Jurkat, Clone E6-1 (cell line): ENCODE measurements at places on chromosomes 13 and 19.
A peak's percentile ranks its signal among the peaks of the same experiment; 100 is the strongest.

- DNase-seq, result no peak
Observed at GRCh38 chr13:73842626-73843025, 291.6 kb downstream of the KLF12 start.

GRCh38 chr13:67062160-67062559 is 168.0 kb downstream of the PCDH9 start:
- no peak for DNase-seq

GRCh38 chr13:99926014-99926731 is 45.4 kb downstream of the ZIC5 start:
- no peak for DNase-seq

- DNase-seq, result no peak
Observed at GRCh38 chr13:112220296-112220875, 153.4 kb downstream of the SOX1 start.

- no peak for DNase-seq
Observed at GRCh38 chr13:44429311-44429710, 55.7 kb downstream of the SERP2 start.

- no peak for DNase-seq
Observed at GRCh38 chr13:106230450-106230849, 305.0 kb downstream of the EFNB2 start.

DNA sequence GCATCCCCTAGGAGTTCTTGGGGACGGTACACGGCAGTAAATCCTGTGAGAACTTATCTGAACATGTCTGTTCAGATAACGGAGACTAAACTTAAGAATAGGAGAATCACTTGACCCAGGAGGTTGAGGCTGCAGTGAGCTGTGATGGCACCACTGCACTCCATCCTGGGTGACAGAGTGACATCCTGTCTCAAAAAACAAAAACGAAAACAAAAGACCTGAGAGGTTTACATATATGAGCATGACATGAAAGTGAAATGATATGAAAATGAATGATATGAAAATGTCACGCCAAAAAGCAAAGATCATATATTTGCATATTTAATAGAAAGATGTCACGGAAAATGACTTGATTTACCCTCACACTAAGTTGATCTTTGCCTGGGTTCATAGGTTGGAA is 5.8 kb downstream of the ZNF175 start:
- DNase-seq, result no peak

DNA sequence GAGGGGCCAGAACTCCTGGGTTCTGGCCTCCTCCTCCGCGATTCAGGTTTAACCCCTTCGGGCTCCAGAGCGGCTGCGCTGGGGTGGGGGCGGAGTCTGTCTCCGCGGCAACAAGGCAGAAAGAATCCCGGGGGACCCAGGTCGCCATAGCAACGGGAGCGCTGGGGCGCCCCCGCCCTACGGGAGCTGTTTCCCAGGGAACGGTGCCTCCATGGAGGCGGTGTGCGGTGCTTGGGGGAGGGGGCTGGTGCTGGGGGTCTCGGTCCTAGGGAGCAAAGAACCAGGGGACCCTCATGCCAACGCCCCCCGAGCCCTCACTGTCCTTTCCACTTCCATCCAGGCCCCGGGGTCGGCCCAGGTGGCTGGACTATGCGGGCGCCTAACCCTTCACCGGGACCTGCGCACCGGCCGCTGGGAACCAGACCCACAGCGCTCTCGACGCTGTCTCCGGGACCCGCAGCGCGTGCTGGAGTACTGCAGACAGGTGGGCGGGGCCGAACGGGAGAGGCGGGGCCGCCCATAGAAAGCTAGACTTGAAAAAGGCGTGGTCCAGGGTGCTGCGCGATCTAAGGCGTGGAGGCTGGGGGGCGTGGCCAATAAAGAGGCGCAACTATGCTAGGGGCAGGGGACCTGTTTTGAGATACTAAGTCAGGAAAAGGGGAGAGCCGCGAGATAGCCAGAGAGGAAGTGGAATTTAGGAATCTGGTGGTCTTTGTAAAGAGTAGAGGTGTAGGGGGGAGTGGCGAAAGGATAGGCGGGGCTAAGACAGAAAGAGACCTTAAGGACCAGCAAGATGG is 1.2 kb downstream of the APLP1 start:
- DNase-seq, result peak; percentile 91

DNA sequence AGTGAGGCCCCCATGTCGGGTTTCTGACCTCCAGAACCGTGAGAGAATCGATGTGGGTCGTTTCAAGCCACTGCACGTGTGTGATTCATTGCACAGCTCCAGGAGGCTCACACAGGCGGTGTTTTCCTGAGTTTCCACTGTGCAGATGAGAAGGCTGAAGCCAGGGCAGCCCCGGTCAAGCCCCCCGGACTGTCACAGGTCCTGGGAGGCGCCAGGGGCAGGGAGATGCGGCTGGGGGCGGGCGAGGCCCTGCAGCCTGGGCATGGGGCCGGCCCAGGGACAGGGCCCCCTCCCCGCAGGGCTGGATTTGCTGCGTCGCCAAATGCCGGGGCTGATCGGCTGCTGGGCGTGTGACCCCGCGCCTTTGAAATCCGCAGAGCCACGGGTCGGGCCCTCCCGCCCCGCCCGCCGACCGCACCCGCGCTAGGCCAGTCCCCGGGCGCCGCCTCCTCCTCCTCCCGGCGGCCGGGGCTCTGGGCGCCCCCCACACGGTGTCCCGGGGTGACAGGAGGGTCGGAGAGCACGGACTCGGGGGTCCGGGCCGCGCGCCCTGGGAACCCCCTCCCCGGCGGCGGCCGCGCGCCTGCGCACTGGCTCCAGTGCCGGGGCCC is 9.9 kb upstream of the MKNK2 start:
- DNase-seq, result no peak

- no peak for DNase-seq
Observed at GRCh38 chr13:76380446-76381065, 505.6 kb downstream of the KCTD12 start.

- DNase-seq, result no peak
Observed at GRCh38 chr19:32718286-32718685, 1.3 kb upstream of the TDRD12 start.

GRCh38 chr19:14315433-14315832 is 65.8 kb upstream of the ADGRE5 start:
- DNase-seq, result no peak

DNA sequence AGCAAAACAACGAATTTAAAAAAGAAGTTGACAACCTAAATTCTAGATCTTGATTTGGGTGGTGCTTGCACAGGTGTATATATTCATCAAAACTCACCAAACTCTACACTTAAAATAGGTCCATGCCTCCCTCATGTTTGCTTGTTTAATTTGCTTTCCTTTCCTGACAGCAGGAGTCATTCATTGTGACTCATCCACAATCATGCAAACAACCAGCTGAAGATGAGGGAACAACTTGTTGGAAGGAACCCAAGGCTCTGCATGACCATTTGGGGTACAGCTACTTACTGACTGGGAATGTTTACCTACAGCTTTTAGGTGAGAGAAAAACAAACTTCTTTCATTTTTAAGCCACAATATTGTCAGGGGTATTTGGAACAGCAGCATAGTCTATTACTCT is 96.6 kb downstream of the RXFP2 start:
- DNase-seq, result no peak

- no peak for DNase-seq
Observed at GRCh38 chr13:68923995-68924394, 1183.6 kb upstream of the ATXN8OS start.

- peak; percentile 35 for DNase-seq
Observed at GRCh38 chr13:40668335-40668734, 1.9 kb upstream of the FOXO1 start.

GRCh38 chr19:6551091-6551490 is 20.3 kb downstream of the TNFSF9 start:
- DNase-seq, result no peak

DNA sequence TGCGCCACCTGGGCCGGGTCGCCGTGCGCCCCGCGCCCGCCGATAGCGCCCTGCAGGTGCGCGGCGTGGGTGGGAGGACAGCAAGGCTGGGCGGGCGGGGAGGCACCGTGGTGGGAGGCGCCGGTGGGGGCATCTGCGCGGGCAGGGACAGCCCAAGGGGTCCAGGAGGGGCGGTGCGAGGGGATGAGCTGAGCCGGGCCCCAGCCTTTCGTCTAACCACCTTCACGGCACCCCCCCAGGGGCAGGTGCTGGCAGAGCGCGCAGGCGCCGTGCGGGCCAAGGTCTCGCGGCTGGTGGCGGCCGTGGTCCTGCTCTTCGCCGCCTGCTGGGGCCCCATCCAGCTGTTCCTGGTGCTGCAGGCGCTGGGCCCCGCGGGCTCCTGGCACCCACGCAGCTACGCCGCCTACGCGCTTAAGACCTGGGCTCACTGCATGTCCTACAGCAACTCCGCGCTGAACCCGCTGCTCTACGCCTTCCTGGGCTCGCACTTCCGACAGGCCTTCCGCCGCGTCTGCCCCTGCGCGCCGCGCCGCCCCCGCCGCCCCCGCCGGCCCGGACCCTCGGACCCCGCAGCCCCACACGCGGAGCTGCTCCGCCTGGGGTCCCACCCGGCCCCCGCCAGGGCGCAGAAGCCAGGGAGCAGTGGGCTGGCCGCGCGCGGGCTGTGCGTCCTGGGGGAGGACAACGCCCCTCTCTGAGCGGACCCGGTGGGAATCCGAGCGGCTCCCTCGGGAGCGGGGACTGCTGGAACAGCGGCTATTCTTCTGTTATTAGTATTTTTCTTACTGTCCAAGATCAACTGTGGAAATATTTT is 3.1 kb downstream of the KISS1R start:
- peak; percentile 35 for DNase-seq

DNA sequence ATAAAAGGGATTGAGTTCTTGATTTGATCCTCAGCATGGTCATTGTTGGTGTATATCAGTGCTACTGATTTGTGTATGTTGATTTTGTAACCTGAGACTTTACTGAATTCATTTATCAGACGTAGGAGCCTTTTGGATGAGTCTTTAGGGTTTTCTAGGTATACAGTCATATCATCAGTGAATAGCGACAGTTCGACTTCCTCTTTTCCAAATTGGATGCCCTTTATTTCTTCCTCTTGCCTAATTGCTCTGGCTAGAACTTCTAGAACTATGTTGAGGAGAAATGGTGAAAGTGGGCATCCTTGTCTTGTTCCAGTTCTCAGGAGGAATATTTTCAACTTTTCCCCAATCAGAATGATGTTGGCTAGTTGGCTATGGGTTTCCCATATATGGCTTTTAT is 27.0 kb downstream of the POMP start:
- no peak for DNase-seq

GRCh38 chr13:31986676-31987470 is 44.7 kb upstream of the FRY start:
- DNase-seq, result no peak

DNA sequence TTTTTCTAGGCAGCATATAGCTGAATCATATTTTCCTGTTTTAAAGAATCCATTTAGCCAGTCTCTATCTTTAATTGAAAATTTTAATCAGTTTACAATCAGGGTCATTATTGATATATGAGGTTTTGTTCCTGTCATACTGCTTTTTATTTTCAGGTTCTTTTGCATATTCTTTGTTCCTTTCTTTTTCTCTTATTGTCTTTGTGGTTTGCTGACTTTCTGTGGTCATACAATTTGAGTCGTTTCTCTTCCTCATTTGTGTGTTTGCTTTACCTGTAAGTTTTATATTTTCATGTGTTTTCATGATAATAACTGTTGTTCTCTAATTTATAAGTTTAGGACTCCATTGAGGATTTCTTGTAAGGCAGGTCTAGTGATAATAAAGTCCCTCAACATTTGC is 812.6 kb downstream of the DACH1 start:
- no peak for DNase-seq

GRCh38 chr19:791007-791566 is 6.2 kb upstream of the PTBP1 start:
- DNase-seq, result no peak

GRCh38 chr13:46382224-46382623 is 4.8 kb downstream of the RUBCNL start:
- no peak for DNase-seq

DNA sequence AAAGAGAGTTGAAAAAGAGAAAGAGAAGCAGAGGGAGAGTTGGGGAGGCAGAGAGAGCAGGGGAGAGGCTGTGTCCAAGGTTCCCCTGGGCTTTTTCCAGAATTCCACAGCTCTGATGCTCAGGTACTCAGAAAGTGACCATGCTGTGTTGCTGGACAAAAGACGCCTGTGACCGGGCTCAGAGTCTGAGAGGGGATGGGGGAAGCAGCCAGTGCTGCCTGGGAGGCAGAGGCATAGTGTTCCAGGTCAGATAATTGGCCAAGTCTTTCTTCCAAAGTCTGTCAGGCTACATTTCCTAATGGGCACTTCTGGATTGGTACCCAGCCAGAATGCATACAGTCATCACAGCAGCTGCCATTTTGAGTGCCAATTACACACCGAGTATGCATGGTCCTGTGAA is 86.1 kb downstream of the PTPRS start:
- DNase-seq, result no peak

DNA sequence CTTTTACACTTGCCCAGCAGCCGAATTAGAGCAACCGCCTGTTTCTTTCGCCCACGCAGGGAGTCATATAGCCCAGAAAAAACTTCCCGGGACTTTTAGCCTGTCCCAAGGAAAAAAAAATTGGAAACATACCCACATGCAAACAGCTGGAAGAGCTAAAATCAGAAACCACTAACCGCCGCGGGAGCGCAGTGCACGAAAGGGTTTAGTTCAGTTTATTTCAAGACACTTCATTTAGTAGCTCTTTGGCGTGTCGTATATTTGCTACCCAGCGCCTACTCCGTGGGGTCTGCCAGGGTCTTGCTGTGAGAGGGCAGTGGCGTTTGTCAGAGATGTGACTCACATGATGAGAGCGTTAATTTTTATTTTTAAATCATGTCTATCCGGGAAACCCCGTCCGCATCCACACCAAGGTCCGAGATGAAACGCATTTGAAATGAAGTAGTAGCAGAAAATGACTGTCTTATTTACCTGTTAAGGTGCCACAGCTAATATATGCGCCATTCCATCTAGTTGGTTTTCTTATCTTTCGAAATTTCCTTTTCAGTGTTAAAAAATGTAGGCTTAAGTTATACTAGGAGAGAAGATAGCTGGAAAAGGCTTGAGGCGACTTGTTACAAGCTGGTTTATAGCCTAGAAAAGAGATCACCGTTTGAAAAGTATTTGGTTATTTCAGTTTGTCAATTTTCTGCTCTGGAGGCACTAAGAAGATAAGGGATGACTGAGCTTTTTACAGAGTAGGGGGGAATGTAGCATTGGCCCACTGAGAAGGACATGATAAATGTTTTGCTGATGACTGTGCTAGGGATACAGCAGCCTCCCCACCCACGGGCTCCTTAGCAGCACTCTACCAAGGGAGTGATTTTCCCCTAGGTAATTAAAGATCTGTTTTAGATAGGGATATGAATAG is 1.7 kb downstream of the KLF5 start:
- DNase-seq, result no peak

- no peak for DNase-seq
Observed at GRCh38 chr19:55592391-55593090, 6.8 kb downstream of the FIZ1 start.

DNA sequence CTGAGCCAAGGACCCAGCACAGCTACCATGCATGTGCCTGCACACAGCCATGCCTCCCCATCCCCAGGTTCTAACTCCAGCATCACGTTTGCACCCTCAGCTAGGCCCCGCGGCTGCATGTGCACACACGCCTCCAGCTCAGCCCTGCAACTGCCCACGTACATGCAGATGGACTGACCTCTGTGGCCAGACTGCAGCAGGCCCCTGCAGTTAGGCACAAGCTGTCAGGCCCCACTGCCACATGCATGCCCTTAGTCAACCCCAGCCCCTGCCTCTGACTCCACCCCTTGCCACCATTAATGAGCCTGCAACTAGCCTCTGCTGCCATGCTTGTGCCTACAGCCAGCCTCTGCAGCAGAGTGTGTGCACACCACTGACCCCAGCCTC is 23.1 kb downstream of the SLC6A16 start:
- no peak for DNase-seq
